Pancreas (tissue), 10 donors: ENCODE measurements at places on chromosomes 3 and 15. TPM values are rescaled to one million over a fixed set of nuclear protein-coding genes. Genes with fewer than 3 reads are reported as not detected.

TLR9 gene
- 0.05 TPM for total RNA-seq

POPDC2 gene
- 0.74 TPM for total RNA-seq

- no peak for DNase-seq
Observed at GRCh38 chr3:71189480-71189879, 394.0 kb downstream of the FOXP1 start.

- DNase-seq: no peak
Observed at GRCh38 chr3:114506591-114507300, 212.9 kb downstream of the TIGIT start.

- DNase-seq: no peak
Observed at GRCh38 chr3:29453284-29454001, 172.6 kb downstream of the RBMS3 start.

DNA sequence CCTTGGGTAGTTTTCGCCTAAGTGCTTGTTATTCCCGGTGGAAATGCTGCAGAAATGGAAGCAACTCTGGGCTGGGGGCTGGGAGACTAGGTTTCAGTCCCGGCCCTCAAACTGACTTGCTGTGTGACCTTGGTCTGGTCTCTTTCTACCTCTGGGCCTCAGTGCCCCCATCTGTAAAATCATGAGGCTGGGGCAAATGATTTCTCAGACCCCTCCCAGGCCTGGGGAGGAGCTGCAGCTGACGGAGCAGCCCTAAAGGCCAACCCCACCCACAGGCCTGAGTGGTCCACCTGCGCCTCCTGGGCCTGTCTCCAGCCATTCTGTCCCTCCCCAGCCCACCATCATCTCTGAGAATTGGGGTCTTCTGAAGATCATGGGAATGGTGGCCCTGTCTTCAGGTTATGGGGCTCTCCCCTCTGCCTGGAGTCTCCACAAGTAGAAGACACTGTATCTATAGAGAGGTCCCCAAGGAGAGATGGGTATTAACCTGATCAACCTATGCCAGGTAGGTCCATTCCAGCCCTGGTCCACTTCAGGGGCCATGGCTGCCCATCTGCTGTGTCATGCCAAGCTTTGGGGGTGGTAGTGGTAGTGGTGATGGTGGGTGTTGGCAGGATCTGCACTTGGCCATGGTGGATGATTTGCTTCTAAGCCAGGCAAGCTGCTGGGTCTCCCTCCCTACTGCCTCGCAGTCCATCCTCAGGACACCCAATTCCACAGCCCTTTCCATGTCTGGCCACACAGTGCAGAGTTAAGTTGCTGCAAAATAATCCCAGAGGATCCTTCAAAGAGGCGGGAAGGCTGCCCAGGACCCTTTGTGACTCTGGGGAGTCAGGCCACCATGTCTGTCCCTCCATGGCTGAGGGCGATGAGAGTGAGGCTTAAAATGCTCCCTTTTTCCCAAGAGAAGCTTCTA lies 46.0 kb downstream of the ITGA11 start:
- DNase-seq: no peak
